Activated CD8-positive, alpha-beta memory T cell treated with anti-CD3 and anti-CD28 coated beads for 1 hour (primary cell): ENCODE measurements at places on chromosomes 7 and 10.

DNA sequence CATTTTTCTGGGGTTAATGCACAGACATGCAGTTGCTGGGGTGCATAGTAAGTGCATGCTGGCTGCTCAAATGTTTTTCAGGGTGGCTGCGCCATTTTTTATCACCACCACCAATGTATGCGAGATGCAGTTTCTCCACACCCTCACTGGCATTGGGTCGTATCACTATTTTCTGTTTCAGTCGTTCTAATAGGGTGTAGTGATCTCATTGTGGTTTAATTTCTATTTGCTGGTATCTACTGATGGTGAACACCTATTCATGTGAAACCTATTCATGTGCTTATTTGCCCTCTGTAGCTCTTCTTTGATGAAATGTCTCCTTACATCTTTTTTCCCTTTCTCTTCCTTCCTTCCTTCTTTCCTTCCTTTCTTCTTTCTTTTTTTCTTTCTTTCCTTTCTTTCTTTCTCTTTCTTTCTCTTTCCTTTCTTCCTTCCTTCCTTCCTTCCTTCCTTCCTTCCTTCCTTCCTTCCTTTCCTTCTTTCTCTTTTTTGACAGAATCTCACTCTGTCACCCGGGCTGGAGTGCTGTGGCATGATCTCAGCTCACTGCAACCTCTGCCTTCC, 84.3 kb downstream of the ELFN1 start:
- no peak for DNase-seq

DNA sequence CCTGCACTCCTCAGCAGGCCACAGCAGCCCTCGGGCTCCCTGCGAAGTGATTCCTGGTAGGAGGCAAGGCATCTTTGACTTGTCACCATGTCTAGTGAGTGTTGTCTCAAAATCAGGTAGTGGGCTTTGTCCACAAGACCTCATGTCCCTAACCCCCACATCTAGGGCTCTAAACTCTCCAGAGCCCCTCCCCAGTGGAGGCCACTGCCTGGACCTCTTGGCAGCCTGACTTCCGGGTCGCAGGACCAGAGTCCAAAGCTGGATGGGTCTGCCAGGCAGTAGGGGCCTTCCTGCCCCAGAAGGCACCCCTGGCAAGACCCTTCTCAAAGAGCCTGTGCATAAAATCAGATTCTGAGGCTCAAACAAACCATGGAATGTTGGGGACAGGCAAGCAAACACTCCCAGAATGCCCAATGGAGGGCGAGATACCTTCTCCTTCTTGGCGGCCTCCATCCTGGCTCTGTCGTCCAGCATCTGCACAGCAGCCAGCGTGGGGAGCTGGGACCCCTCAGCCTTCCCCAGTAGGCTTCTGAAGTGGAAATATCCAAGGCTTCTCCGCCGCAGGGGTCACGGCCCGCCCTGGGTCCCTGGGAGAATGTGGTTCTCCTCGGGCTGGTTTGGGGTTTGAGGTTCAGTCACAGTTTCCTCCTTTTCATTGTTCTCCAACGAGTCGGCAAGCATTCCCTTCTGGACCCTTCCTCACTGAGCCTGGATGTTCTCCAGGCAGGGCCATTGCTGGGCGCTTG, 586 bp downstream of the GCK start:
- no peak for DNase-seq

- DNase-seq: no peak
Observed at GRCh38 chr7:37354656-37355131, 94.0 kb downstream of the ELMO1 start.

- DNase-seq: no peak
Observed at GRCh38 chr7:154484406-154484805, 432.2 kb downstream of the DPP6 start.

- DNase-seq: no peak
Observed at GRCh38 chr7:3153118-3153517, 109.5 kb upstream of the CARD11 start.

- no peak for DNase-seq
Observed at GRCh38 chr10:59917922-59918321, 11.6 kb upstream of the CCDC6 start.

DNA sequence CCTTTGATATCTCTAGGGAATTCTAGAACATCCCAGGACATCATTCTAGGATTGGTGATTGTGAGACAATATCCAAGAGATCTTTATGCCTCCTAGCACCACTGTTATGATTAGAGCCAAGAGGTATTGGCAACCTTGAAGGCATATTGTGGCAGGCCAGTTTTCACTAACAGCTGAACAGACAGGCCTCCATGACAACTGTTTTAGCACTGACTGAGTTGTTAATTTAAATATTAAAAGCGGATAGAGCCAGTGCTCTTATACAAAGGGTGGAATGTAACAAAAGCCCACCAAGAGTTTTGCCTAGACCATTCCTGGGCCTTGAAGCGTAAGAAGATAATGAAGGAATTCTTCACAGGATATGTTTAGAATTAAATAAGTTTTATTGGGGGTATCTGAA, 131.9 kb downstream of the DGKB start:
- DNase-seq: no peak

DNA sequence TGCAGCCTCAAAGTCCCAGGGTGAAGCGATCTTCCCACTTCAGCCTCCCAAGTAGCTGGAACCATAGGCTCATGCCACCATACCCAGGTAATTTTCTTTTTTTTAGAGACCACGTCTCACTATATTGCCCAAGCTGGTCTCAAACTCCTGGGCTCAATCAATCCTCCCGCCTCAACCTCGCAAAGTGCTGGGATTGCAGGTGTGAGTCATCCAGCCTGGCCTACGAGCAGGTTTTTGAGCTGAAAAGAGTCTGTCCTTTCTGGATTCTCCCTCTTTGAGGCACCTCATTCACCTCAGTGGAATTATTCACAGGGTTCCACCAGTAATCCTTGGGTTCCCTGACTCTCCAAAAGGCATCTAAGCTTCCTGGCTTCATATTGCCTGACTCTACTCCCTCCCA, 7.6 kb upstream of the LEP start:
- no peak for DNase-seq
